Adrenal gland (tissue), 19 donors: ENCODE measurements at places on chromosomes 2 and 18.

DNA sequence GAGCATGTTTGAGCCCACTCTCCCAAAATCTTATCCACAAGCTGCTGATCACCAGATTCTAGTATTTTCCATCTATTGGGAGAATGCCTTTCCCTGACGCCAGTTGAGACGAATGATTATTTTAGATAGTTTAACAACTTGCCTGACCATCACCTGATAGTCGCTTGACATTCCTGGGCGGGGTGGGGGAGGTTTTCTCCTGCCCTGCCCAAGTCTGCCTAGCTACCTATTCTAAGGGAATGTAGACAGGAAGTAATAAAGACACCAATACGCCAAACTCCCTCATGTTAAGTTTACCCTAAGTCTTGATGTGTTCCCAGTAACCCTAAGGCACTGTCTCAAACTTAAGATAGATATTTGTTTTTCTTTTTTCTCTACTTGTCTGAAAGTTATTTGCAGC lies 4.6 kb upstream of the ACAA2 start:
- no peak for DNase-seq

- peak; percentile 88 for DNase-seq
These were observed 6.2 kb upstream of the ARMC9 start for GRCh38 chr2:231191896-231192872.

DNA sequence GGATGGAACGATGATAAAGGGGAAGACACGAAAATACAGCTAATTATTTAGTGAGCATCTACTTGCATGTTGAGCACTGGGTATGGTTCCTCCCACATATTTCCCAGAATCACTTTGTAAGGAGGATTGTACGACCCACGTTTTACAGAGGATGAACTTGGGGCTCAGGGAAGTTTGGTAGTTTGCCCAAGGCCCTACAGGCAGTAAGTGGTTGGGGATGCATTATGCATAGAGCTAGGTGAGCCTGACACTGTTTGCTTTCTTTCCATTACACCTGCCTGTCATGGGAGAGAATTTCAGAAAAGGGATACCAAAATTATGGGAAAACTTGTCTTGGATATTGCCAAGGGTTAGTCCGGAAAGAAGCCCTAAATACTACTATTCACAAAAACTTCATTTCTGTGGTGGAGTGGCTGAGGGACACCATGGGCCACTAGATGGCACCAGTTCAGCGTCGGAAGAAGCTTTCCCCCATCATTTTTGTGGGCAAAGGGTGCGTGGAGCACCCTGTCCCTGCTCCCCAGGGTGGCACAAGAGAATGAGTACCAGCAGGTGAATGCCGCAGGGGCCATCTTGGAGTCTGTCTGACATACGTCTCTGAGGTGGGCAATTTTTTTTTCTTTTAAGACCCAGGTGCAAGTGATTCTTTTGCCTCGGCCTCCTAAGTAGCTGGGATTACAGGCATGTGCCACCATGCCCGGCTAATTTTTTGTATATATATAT lies 23.5 kb upstream of the C18orf32 start:
- peak; percentile 45 for DNase-seq

DNA sequence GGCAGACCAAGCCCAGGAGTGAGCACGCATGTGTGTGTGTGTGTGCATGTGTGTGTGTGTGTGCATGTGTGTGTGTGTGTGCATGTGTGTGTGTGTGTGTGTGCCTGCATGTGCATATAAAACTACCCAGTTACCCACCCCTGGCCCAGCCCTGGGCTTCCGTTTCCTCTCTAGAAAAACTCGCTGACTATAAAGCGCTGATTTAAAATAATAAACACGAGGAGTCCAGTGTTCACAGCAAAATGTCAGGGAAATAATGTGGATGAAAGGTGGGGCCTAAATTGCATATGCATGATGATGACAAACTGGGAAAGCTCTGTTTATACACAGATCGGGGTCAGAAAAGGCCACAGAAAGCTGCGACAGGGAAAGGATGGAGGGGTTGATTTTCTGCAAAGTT lies 7.5 kb downstream of the ADCY3 start:
- DNase-seq, result no peak

- DNase-seq, result no peak
These were observed 601.9 kb upstream of the REG3G start for GRCh38 chr2:78423631-78424030.
